ENCODE measurements at places on chromosomes 2 and 18. TPM values are rescaled to one million over a fixed set of nuclear protein-coding genes. Genes with fewer than 3 reads are reported as not detected.

Gene CABLES1
- total RNA-seq = 51.2 TPM

Gene SERPINB4
- total RNA-seq = not detected

Gene STPG4
- total RNA-seq = not detected

Gene CLIP4
- 17.5 TPM for total RNA-seq

Gene STARD6
- total RNA-seq = not detected

Gene DQX1
- total RNA-seq = not detected

Gene HOXD12
- total RNA-seq = not detected

Gene RAB6C
- not detected for total RNA-seq
